ENCODE measurements at places on chromosomes 4 and X. TPM values are rescaled to one million over a fixed set of nuclear protein-coding genes. Genes with fewer than 3 reads are reported as not detected.
A peak's percentile ranks its signal among the peaks of the same experiment; 100 is the strongest.

DNA sequence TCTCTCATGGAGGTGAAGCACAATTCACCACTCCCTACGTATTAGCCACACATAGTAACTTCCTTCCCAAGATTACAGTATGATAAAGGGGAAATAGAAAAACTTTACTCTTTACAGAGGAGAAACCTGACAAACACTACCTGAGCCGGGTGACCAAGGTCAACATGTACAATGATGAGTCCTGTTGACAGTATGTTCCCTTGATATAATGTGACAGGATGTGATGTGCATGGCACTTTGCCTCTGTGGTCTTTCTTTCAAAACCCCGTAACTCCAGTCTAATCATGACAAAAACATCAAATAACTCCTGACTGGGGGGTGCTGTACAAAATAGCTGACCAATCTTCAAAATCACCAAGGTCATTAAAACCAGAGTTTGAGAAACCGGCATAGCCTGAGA, 60.6 kb downstream of the CD99L2 start:
- no peak overlapping the region for H3K4me3 ChIP-seq
- no peaks in the 10 kb centered on the region for H3K27me3 ChIP-seq
- H3K27ac ChIP-seq, result no peak overlapping the region

The PCDH7 gene
- total RNA-seq, result 95.9 TPM

DNA sequence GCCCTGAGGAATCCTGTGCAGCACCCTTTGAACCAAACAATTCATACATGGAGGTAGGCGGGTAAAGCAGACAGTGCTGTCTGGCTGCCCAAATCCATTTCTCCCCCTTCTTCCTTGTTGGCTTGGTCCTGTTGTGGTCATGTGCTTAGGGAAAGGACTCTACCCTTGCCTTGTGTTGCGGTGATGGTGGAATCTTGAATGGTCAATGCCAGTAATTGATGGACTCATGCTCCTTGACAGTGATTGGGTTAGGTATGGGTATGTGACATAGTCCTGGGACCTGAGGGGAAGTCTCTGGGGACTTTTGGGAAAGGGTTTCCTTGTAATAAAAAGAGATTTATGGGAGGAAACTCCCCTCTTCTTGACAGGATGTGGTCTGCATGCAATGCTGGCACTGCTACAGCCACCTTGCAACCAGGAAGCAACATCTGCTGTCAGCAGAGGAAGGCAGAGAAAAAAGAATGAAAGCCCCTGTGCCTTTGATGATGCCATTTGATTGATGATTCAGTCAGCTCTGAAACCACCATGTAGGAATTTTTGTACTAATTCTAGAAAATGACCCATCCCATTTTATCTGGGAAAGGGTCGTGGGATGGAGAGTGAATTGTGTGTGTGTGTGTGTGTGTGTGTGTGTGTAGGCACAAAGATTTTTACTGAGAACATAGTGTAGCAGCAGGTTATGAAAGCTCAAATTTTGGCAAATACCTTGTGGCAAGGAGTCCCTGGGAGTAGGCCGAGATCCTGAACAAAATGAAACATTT, 30.0 kb upstream of the HUWE1 start:
- H3K27me3 ChIP-seq, result no peaks in the 10 kb centered on the region
- no peak overlapping the region for H3K27ac ChIP-seq
- no peak overlapping the region for H3K4me3 ChIP-seq
- H3K4me1 ChIP-seq, result no peaks in the 10 kb centered on the region

The NOCT gene
- 13.6 TPM for total RNA-seq

The SPARCL1 gene
- total RNA-seq, result 0.38 TPM

GRCh38 chrX:84165711-84166110, 22.3 kb downstream of the RPS6KA6 start:
- H3K27ac ChIP-seq, result no peak overlapping the region
- no peaks in the 10 kb centered on the region for H3K36me3 ChIP-seq
- DNase-seq, result no peak
- H3K4me1 ChIP-seq, result no peaks in the 10 kb centered on the region
- H3K4me3 ChIP-seq, result no peak overlapping the region
- H3K27me3 ChIP-seq, result no peaks in the 10 kb centered on the region

The PDGFRA gene
- total RNA-seq, result 4.8 TPM

DNA sequence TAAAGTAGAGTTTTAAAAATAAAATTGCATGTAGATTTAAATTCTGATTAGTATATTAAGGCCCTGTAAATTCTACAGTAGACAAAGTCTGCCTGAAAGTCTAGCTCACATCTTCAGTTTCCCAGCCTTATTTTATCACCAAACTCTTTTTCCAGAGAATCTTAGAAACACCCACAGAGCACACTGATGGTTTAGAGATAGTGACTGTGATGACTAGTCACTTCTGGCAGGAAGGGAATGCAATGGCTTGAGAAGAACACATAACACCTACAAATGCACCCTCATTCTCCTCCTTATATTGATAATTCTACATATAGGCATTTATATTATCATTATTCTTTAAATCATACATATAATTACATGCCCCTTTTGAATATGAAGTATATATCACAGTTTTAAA, 232.9 kb downstream of the ARAP2 start:
- H3K36me3 ChIP-seq, result peaks cover 3% of the 10 kb centered on the region
- no peaks in the 10 kb centered on the region for H3K4me1 ChIP-seq
- H3K27ac ChIP-seq, result no peak overlapping the region
- peaks cover 4% of the 10 kb centered on the region for H3K27me3 ChIP-seq
- DNase-seq, result no peak

DNA sequence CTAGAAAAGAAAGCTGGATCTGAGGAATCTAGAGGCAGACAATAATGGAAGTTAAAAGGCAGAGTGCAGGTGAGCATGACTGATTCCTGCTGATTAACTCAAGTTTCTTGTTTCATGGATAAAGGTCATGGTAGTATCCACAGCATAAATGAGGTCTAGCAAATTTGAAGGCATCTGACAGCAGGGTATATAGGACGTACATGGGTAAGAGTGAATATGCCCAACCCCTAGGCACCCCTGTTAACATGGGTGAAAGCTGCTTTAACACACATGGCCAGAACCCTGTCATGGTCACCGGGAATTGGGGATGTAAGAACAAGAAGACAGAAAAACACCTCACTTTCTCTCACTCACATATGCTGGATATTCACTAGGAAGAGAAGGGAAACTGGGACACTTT, 25.0 kb downstream of the NLRP2B start:
- H3K27me3 ChIP-seq, result no peaks in the 10 kb centered on the region
- no peak for DNase-seq

DNA sequence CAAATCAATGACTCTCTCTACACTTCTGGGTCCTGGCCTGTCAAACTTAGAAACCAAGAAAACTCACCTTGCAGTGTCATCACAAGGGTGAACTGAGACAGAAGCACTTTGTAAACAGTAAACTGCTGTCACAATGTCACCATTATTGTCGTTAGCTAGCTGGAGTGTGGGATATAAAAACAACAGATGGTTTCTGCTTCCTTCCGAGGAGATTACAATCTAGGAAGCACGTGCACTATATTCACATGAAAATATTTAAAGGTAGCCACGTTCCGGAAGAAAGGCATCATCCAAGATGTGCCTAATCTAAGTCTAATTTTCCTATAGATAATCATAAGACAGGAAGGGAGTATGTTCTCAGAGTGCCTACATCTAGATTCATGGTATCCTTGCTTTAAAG, 64.7 kb upstream of the ACSL1 start:
- no peak overlapping the region for H3K4me3 ChIP-seq
- no peaks in the 10 kb centered on the region for H3K4me1 ChIP-seq
- no peak for DNase-seq
- H3K27ac ChIP-seq, result no peak overlapping the region
- no peaks in the 10 kb centered on the region for H3K36me3 ChIP-seq

The EGFL6 gene
- total RNA-seq, result 0.40 TPM

The KCNIP4 gene
- total RNA-seq, result 6.2 TPM

- H3K4me1 ChIP-seq, result peaks cover 6% of the 10 kb centered on the region
- no peaks in the 10 kb centered on the region for H3K36me3 ChIP-seq
- H3K27ac ChIP-seq, result no peak overlapping the region
- DNase-seq, result no peak
- H3K27me3 ChIP-seq, result no peaks in the 10 kb centered on the region
Measured at GRCh38 chrX:151871244-151871643, 41.4 kb upstream of the MAGEA4 start.

The PNMA6A gene
- total RNA-seq, result 5.4 TPM

GRCh38 chr4:15506464-15506863, 36.8 kb downstream of the CC2D2A start:
- H3K4me3 ChIP-seq, result no peak overlapping the region
- no peaks in the 10 kb centered on the region for H3K27me3 ChIP-seq
- no peak overlapping the region for H3K27ac ChIP-seq
- no peak for DNase-seq

The SMIM10 gene
- total RNA-seq, result 0.64 TPM

DNA sequence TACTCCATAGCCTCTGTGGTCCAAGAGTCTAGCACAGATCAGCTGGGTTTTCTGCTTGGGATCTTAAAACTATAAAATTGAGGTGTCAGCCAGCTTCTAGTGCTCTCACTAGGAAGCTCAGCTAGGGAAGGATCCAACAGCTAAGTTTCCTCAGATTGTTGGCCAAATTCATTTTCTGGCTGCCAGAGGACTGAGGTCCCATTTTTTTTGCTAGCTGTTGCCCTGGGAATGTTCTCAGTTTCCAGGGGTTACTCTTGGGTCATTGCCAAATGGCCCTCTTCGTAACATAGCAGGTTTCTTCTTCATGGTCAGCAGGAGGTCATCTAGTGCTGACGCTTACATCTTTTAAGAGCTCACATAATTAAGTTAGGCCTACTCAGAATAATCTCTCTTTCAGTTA, 2178.2 kb downstream of the ARAP2 start:
- no peak overlapping the region for H3K27ac ChIP-seq
- no peaks in the 10 kb centered on the region for H3K36me3 ChIP-seq
- no peak overlapping the region for H3K4me3 ChIP-seq

The PLAC1 gene
- 0.43 TPM for total RNA-seq

The GYPB gene
- not detected for total RNA-seq

- no peak overlapping the region for H3K27ac ChIP-seq
- no peaks in the 10 kb centered on the region for H3K36me3 ChIP-seq
- no peak overlapping the region for H3K4me3 ChIP-seq
- DNase-seq, result no peak
- no peaks in the 10 kb centered on the region for H3K27me3 ChIP-seq
Measured at GRCh38 chr4:19379191-19379708, 872.5 kb upstream of the SLIT2 start.

The RNF128 gene
- 14.8 TPM for total RNA-seq

DNA sequence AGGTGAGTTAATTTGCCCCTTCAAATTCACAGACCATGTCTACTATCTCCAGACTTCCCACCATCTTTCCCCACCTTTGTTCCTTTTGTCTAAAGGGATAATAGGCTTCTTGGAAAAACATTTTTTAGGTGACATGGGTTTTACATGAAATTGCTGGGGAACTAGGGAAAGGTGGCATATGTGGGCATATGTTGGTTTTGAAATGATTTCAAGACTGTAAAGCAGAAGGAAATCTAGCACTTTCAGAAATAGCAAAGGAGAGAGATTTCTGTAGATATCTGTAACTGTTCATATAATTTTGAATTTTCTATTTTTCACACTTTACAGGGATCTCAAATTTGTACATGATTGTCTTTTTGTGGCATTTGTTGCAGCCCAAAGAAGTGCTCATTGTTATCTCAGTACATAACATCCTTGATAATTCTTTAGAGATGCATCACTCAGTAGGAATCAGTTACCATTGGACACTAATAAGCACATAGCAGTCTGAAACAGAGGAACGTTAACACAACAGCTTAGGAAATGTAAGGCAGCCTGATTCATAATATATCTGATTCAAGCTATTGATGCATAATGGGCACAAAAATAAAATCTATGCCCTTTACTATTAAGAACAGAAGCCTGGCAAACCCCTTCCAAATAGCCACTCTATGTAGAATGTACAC, 659.7 kb downstream of the CENPC start:
- no peak overlapping the region for H3K27ac ChIP-seq
- no peak overlapping the region for H3K4me3 ChIP-seq
- H3K27me3 ChIP-seq, result no peaks in the 10 kb centered on the region
- H3K4me1 ChIP-seq, result no peaks in the 10 kb centered on the region
- DNase-seq, result no peak
- no peaks in the 10 kb centered on the region for H3K36me3 ChIP-seq

DNA sequence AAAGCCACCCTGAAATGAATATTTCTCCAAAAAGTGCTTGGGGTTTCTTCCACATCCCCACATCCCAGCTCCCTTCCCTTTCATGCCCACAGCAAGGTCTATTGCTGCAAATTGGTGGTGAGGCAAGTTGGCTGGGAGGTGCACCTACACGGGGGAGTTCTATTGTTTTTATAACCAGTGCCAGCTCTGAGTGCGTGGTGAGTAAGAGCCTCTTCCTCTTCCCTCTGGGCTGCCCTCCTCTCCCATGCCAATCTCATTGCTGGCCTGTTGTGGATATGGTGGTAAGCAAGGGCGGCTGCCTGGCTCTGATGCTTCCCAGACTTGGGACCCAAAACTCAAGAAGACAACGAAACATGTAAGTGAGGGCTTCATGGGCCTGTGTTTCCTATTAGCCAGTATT, 204.3 kb downstream of the SHROOM3 start:
- peaks cover 11% of the 10 kb centered on the region for H3K4me1 ChIP-seq
- H3K4me3 ChIP-seq, result no peak overlapping the region
- DNase-seq, result no peak
- H3K36me3 ChIP-seq, result no peaks in the 10 kb centered on the region

The MAGEC2 gene
- not detected for total RNA-seq

- H3K36me3 ChIP-seq, result no peaks in the 10 kb centered on the region
- no peak overlapping the region for H3K27ac ChIP-seq
- no peaks in the 10 kb centered on the region for H3K27me3 ChIP-seq
- H3K4me1 ChIP-seq, result no peaks in the 10 kb centered on the region
- H3K4me3 ChIP-seq, result no peak overlapping the region
Measured at GRCh38 chrX:15206306-15206705, 63.6 kb downstream of the ASB9 start.

The MAP9 gene
- 22.1 TPM for total RNA-seq

- H3K27me3 ChIP-seq, result no peaks in the 10 kb centered on the region
- no peak overlapping the region for H3K27ac ChIP-seq
- H3K4me3 ChIP-seq, result no peak overlapping the region
- no peaks in the 10 kb centered on the region for H3K4me1 ChIP-seq
- no peak for DNase-seq
Measured at GRCh38 chr4:75229806-75230570, 284.2 kb downstream of the RCHY1 start.

- no peak overlapping the region for H3K27ac ChIP-seq
- H3K4me3 ChIP-seq, result peak overlapping the region; percentile 52
- H3K4me1 ChIP-seq, result peaks cover 21% of the 10 kb centered on the region
- no peaks in the 10 kb centered on the region for H3K36me3 ChIP-seq
- no peaks in the 10 kb centered on the region for H3K27me3 ChIP-seq
Measured at GRCh38 chrX:71102292-71102691, 4.2 kb downstream of the CXorf65 start.

The CACNA1F gene
- total RNA-seq, result 0.48 TPM

The SNCA gene
- total RNA-seq, result 16.6 TPM

The VCX gene
- total RNA-seq, result not detected

DNA sequence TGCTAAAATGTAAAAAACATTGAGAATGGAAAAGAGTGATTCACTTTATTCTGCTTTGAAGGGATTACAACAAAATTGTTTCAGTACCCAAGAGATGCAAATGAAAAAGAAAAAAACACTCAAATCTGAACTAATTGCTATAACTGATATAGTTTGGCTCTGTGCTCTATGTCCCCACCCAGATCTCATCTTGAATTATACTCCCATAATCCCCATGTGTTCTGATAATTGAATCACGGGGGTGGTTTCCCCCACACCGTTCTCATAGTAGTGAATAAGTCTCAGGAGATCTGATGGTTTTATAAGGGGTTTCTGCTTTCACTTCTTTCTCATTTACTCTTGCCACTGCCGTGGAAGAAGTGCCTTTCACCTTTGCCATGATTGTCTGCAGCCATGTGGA, 213.6 kb upstream of the GALNTL6 start:
- no peak overlapping the region for H3K4me3 ChIP-seq
- H3K27me3 ChIP-seq, result no peaks in the 10 kb centered on the region
- no peak overlapping the region for H3K27ac ChIP-seq
- no peak for DNase-seq
